Left colon (tissue), 2 donors: ENCODE measurements at places on chromosomes 7 and 10.

GRCh38 chr10:118036281-118036875 is 10.4 kb downstream of the RAB11FIP2 start:
- DNase-seq, result no peak

DNA sequence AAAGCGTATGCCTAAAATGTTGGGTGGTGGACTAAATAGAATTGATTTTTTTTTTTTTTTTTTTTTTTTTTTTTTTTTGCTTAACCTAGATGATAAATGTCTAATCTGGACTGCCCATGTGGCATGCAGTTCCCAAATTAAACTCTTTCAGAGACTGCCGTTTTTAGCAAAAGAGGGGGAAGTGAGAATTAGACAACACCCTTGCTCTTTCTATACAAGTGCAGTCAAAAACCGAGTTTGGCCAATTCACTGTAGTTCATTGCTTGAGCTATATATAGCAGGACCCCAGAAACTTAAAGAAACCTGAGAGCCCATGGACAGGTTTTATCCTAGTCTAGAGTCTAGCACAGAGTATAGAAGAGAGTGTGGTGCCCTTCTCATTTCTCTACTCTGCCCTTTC is 141.9 kb downstream of the GRM3 start:
- DNase-seq, result no peak

- DNase-seq, result no peak
Observed at GRCh38 chr7:137492889-137493288, 149.4 kb upstream of the PTN start.

DNA sequence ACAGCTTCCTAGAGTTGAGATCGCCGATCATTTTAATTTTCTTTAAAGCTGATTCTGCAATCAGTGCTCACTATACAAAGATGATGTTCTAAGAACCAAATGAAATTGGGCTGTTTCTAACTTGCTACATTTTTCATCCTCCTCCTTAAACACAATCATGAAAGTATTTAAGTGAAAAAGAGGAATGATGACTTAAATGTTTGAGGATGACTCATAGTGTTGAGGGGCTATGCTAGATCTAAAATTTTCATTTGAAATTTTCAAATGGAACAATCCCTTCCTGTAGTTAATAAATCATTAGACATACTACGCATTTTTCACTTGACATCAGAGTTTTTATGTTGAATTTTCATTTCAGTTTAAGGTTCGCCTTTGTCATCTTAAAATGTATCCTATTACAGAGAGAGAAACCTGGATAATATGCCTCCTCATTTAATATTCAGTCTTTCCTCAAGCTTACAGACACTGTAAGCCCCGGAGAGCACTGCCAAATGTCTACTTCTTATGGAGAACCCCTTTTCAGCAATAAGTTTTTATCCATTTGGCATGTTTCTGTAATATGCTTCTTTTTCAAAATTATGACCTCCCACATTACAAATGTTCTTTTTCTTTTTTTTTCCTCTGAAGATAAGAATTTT is 499.6 kb downstream of the MAGI2 start:
- no peak for DNase-seq

DNA sequence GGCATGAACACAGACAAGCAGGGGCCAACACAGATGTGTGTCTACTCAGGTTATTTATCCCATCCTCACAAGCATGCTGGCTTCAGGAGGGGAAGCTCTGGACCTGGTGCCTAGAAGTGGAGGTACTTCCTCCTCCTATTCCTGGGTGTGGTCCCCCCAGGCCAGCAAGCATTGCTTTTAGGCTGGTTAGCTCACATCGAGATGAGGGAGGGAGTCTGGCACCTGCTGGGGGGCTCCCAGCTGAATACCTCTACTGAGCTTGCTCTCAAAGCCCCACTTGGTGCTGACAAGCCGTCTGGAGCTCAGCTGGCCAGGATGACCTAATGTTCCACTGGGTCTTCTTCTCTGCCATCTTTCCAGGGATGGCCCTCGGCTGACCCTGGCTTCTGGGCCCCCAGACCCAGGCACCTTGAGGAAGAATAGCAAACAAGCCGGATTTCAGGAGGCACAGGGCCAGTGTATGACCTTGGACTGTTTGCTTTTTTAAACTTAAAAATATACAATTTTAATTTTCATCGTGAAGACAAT is 26.8 kb downstream of the FAM241B start:
- DNase-seq, result no peak
